ENCODE measurements at places on chromosomes 5 and 9. TPM values are rescaled to one million over a fixed set of nuclear protein-coding genes. Genes with fewer than 3 reads are reported as not detected.
A peak's percentile ranks its signal among the peaks of the same experiment; 100 is the strongest.

DNA sequence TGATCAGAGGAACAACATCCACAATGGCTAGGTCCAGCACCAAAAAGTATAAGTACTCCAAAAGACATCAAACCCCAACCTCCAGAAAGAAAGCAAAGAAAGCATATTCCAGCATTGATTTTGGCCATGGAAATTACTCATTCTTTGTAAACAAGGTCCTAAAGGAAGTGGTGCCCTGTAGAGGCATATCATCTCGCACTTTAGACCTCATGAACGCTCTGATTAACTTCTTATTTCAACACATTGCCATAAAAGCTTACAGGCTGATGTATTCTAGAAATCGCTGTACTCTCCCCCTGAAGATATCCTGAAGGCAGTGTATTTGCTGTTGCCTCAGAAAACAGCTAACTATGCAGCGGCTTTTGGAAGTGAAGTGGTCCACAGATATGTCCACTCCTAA lies 82.7 kb upstream of the TNPO1 start:
- no peak overlapping the region for H3K27ac ChIP-seq
- no peak overlapping the region for H3K4me3 ChIP-seq
- H3K36me3 ChIP-seq: no peaks in the 10 kb centered on the region
- H3K27me3 ChIP-seq: peaks cover 2% of the 10 kb centered on the region
- DNase-seq: no peak

GRCh38 chr9:128062846-128063831 lies 4.0 kb downstream of the NAIF1 start:
- peaks cover 2% of the 10 kb centered on the region for H3K36me3 ChIP-seq
- peak overlapping the region; percentile 69 for H3K4me3 ChIP-seq
- peak; percentile 53 for DNase-seq
- H3K27ac ChIP-seq: peak overlapping the region; percentile 2

- H3K27ac ChIP-seq: no peak overlapping the region
- H3K4me3 ChIP-seq: no peak overlapping the region
- no peak for DNase-seq
- no peaks in the 10 kb centered on the region for H3K36me3 ChIP-seq
- H3K27me3 ChIP-seq: peaks cover 14% of the 10 kb centered on the region
Observed at GRCh38 chr5:38892363-38892762, 46.6 kb downstream of the OSMR start.

DNA sequence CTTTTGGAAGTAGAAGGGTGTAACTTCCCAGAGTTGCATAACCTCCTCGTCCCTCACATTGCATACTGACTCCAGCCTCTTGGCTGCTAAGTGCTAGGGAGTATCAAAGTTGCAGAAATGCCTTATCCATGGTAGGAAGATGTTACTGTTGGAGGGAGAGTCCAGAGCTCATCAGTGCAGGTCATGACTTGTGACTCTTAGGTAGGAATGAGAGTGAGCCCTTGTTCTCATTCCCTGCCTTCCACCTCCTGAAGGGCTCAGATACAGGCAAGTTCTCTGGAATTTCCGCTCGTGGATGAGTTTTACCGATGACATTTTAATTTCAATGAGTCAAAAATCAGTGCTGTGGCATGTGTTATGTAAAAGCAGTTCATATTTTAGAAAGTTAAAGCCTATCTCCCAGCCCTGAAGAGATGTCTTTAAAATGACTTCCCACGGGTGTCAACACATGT lies 17.0 kb downstream of the IRX1 start:
- no peak overlapping the region for H3K27ac ChIP-seq
- H3K36me3 ChIP-seq: no peaks in the 10 kb centered on the region
- peaks cover 20% of the 10 kb centered on the region for H3K27me3 ChIP-seq
- DNase-seq: no peak
- no peaks in the 10 kb centered on the region for H3K4me1 ChIP-seq
- H3K4me3 ChIP-seq: no peak overlapping the region

- H3K4me3 ChIP-seq: no peak overlapping the region
- H3K4me1 ChIP-seq: peaks cover 12% of the 10 kb centered on the region
- no peaks in the 10 kb centered on the region for H3K36me3 ChIP-seq
- peaks cover 5% of the 10 kb centered on the region for H3K27me3 ChIP-seq
Observed at GRCh38 chr9:105144841-105145240, 99.6 kb upstream of the SLC44A1 start.

- no peaks in the 10 kb centered on the region for H3K36me3 ChIP-seq
- H3K4me1 ChIP-seq: peaks cover 81% of the 10 kb centered on the region
- H3K4me3 ChIP-seq: peak overlapping the region; percentile 72
- no peaks in the 10 kb centered on the region for H3K27me3 ChIP-seq
Observed at GRCh38 chr9:131666774-131667173, 73.1 kb downstream of the RAPGEF1 start.

- no peak overlapping the region for H3K27ac ChIP-seq
- no peaks in the 10 kb centered on the region for H3K36me3 ChIP-seq
- peaks cover 8% of the 10 kb centered on the region for H3K27me3 ChIP-seq
- no peak for DNase-seq
- H3K4me1 ChIP-seq: no peaks in the 10 kb centered on the region
- no peak overlapping the region for H3K4me3 ChIP-seq
Observed at GRCh38 chr9:99576002-99576401, 245.7 kb upstream of the NR4A3 start.

GLRA1 gene
- not detected for polyA plus RNA-seq

FBP2 gene
- not detected for polyA plus RNA-seq

IL31RA gene
- polyA plus RNA-seq: not detected

NHP2 gene
- 238 TPM for polyA plus RNA-seq

FCN2 gene
- not detected for polyA plus RNA-seq

LCNL1 gene
- polyA plus RNA-seq: not detected

GFI1B gene
- not detected for polyA plus RNA-seq

IL33 gene
- polyA plus RNA-seq: not detected

Measured in naive thymus-derived CD8-positive, alpha-beta T cell (primary cell).